ENCODE measurements at places on chromosomes 13 and 19. TPM values are rescaled to one million over a fixed set of nuclear protein-coding genes. Genes with fewer than 3 reads are reported as not detected.
A peak's percentile ranks its signal among the peaks of the same experiment; 100 is the strongest.

Gene AP2A1
- 164 TPM for total RNA-seq

DNA sequence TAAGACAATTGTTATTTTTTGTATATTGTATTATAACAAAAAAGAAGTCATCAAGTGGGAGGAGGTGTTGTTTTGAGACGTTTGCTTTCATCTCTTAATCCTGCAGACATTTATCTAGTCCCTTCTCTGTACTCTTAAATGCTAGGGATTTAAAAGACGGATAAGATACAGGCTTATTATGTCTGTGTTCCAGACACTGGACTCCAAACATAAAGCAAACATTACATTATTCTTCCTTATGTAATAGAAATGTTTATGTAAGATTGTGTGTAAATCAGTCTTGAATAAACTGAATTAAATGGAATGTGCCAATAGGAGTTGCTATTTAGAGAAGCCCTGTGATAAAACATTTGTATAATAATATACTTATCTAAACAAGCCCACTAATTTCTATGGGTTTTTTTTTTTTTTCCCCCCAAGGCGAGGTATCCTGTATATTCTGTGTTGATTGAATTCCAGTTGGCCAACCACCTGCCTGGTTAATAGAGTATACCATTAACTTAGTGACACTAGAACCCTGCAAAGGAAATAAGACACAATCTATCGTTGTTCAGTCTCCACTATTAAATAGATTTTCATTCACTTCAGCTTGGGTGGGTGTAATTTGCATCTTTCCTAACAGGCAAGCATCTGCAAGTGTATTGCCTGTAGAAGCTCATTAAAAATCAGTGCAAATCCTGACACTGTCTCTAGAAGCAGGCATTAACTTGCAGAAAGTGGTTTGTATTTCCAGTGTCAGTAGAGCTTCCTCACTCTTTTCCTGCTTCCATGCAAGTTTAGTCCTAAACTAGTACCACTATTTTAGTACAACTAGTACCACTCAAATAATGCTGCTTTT is 69.0 kb downstream of the LRCH1 start:
- no peak for DNase-seq

Gene DLEU7
- total RNA-seq, result not detected

DNA sequence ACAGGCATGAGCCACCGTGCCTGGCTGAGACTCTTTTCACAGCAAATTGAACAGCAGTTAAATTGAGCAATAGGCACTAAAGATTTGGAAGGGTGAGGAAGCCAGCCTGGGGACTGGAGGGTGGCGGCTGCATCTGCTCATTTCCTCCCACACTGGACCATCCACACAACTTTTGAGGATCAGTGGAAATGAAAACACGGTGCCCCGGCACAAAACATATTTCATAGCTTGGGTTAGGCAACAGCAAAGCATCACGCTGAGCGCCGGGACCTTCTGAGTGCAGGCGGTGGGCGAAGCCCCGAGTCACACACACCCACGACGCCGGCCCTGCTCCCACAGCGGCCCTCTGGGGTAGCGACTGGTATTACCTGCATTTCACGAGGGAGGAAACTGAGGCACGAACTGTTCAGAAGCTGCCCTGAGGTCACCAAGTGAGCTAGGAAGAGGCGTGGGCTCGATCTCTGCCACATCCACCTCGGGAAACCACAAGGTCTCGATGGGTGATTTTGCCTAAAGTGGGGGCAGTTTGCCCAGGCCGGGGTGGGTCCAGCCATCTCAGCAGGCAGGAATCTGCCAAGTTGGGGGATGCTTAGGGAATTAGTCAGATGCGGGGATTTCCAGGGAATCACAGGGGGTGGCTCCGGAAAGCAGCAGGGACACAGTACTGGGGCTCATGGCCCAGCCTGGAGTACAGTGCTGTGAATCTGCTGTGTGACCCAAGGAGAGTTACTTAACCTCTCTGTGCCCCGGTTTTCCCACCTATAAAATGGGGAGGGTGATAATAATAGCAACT is 3.5 kb upstream of the SBNO2 start:
- peak; percentile 94 for DNase-seq

- DNase-seq, result peak; percentile 25
These were observed 134.6 kb downstream of the KATNAL1 start for GRCh38 chr13:30172593-30173302.

GRCh38 chr19:17496337-17496997 is 15.0 kb upstream of the PGLS start:
- peak; percentile 19 for DNase-seq

Gene ZNF541
- not detected for total RNA-seq

All from HFFc6 (cell line).